ENCODE measurements at places on chromosomes 1 and 21.

DNA sequence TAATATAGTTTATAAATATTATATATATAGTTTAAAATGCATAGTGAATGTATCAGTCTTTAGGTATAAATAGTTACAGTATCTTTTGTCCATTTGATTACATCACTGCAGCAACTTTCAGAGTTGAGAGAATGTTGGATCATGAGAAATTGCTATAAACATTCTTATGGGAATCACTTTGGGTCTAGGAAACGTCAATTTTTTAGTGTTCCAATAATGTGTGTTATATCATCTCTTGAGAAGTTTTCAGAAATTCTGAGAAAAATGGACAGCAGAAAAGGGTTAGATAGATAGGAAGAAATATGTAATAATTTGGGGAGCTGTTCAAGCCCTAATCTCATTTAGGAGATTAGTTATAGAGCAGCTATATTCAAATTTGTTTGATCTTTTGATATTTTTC, 185.2 kb upstream of the SGIP1 start:
- no peak for DNase-seq

- DNase-seq, result no peak
These were observed 80.7 kb upstream of the TNR start for GRCh38 chr1:175824079-175824478.

GRCh38 chr1:170539154-170539553, 7.2 kb downstream of the GORAB start:
- no peak for DNase-seq

DNA sequence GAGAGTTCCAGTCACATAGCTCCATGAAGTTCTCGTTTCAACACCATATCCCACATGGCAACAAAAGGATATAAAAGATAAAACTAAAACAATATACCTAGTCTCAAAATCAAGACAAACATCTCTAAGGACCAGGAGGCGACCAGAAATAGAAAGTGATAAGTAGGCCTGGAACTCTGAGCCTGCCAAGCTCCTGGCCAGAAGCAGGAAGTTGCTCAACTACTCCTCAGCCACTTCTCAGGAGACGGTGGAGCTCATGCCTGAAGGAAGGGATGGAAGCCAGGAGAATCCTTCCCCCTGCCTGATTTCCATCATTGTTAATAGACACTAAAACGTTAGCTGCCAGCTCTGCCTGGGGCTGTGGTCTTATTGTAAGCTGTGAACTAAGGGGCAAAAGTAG, 94.7 kb downstream of the DISP1 start:
- no peak for DNase-seq

DNA sequence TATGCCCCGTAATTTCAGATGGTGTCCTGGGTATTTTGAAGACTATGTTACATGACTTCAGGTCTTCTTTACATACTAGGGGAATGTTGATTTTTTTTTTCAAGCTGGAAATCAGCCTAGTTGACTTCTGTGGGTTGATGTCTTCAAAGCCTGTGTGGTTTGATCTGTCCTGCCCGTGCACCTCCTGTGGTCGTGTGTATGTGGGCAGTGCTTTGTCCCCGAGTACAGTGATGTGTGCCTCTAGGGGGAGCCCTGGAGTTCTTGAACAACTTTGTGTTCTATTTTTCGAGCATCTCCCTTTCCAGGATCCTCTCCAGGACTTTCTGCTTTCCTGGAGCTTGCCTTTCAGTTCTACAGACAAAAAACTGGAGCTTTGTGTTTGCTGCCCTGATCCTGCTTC, 28.9 kb downstream of the OBSCN start:
- DNase-seq, result no peak

GRCh38 chr21:32328595-32328994, 29.9 kb downstream of the MRAP start:
- DNase-seq, result no peak
